ENCODE measurements at places on chromosomes 1 and 21.

DNA sequence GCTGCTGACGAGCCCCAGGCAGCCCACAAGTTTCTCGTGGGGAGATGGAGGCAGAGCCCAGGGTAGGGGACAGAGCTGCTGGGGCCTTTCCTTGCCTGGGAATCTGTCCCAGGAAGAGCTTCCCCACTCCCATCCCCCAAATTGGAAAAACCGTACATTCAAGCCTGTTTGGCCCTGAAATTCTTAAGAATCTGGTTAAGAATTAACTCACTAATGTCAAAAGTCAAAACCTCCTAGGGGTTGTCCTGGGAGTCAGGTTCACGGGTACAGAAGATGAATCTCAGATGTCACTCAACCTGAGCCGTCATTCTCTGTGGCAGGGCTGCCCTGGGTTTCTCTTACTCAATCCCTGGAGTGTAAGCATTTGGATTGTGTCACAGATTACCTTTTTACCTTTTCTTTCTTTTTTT lies 8.4 kb downstream of the C1orf115 start:
- peak; percentile 47 for DNase-seq

- DNase-seq = no peak
These were observed 19.7 kb upstream of the CAPZB start for GRCh38 chr1:19504796-19505692.

- DNase-seq = no peak
These were observed 126.0 kb downstream of the BACH1 start for GRCh38 chr21:29424728-29425127.

DNA sequence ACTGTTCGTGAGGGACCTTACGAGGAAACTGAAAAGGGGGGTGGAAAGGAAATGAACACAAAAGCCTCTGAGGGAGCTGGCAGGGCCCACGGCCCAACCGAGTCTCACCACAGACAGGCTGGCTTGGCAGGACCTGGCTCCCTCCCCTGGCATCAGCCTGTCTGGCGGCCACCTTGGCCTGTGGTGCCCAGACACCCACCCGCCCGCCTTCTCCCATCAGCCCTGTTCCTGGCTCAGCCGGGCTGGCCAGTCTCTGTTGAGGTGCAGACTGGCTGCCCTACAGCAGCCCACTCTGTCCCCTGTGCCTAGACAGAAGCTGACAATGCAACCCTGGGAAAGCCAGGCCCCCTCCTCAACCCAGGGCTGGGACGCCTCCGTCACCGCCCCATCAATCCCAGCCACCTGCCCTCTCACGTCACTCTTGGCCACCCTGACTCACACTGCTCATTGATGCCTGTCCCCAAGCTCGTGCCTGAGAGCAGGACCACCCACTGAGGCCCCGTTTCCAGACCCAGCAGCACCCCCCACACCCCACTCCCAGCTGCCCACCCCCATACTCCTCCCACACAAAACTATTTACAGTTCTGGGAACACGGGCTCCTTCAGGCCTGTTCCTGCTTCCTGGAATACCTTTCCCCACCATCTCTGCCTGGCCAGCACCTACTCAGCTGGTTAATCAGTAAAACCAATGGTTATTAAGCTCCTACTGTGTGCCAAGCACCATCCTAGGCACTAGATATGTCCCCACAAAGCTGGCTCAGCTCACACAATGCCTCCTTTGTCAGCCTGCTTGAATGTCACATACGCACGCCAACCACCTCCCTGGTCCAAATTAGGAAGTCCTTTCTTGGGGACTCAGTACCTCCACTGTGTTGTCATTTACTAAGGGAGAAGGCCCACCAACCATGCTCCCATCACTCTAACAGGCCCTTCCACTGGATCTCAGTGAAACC lies 22.7 kb downstream of the SDC3 start:
- no peak for DNase-seq

DNA sequence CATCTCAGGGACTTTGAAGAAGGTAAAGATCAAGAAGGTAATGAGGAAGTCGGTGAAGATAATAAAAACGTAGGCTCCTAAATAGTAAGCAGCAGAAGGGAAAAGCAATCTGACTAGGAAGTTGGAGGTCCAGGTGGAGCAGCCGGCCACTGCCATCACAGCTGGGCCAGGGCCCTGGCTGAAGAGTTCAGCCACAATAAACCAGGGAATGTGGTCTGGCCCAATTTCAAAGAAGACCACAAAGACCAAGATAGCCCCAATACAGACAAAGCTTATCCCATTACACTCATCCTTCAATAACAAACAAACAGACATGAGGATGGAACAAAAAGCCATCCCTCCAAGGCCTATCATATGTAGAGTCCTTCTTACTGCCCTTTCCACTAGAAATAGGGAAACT lies 18.4 kb upstream of the JAK1 start:
- no peak for DNase-seq

- peak; percentile 89 for DNase-seq
These were observed 25.5 kb upstream of the PTPRF start for GRCh38 chr1:43505077-43505780.

DNA sequence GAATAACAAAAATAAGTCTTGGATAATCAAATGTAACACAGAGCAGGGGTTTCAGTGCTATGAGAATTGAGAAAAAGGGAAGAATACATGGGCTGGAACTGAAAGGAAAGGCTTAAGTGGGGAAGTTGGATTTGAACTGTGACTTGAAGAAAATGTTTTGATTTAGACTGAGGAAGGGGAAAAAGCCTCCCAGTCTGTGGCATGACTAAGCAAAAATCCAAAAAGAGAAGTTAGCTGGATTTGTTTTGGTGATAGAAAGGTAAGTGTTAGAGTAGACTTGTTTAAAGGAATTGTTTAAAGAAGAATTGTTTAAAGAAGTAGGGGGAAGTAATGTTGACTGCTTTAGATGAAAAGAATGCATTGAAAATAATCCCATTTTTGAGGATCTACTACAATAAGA lies 46.0 kb downstream of the KCNK2 start:
- no peak for DNase-seq

DNA sequence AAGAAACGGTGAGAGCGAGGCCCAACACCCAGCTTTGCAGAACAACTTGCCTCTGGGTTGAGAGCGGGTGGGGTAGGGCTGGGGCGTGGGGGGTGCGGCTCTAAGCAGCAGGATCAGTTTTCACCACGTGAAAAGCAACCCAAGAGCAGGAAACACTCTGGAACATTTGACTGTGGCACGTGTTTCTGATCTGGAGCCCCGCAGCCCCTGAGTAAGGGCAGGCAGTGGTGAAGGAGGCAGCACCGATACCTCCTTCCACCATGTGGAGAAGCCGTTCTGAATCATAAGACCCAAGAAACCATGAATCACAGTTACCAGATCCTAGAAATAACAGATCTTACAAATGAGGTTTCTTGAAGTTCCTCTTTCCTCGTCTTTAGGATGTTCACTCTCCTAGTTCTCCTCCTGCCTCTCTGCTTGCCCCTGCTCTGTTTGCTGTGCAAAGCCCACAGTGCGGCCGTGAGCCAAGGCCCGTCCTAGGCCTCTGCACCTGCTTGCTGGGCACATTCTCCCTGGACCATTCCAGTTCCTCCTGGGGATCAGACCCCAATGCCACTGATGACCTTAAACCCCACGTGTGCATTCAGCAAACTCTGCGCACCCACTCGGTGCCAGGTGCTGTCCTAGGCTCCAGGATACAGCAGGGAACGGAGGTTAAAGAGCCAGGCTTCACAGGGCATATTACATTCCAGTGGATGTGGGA lies 31.9 kb downstream of the SLC1A7 start:
- DNase-seq = no peak

DNA sequence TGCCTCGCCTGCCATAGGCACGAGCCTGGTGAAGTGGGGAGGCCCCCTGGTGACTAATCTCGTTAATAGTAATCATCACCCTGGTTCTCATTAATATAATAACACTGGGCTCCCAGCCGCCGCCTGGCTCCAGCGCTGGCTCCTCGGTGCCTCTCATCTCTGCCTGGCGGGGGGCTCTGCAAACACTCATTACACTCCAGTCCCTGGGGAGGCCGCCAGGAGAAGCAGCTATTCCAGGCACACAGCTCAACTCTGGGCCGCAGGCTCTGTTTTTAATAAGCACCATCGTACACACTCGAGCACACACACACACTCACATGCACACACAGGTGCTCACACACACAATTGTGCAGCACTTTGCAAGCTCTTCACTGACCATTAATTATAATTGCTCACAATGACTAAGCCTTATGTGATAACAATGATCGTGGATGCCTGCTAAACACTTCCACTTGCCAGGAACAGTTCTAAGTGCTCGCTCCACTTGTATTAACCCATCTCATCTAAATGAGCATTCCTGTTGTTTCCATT lies 52.2 kb downstream of the SDC3 start:
- no peak for DNase-seq

- DNase-seq = no peak
These were observed 135.5 kb upstream of the ERRFI1 start for GRCh38 chr1:8161546-8162105.
